ENCODE measurements at places on chromosomes 2 and 18.
A peak's percentile ranks its signal among the peaks of the same experiment; 100 is the strongest.

- peak; percentile 9 for DNase-seq
Measured at GRCh38 chr18:76460482-76460881, 34.6 kb downstream of the ZNF516 start.

DNA sequence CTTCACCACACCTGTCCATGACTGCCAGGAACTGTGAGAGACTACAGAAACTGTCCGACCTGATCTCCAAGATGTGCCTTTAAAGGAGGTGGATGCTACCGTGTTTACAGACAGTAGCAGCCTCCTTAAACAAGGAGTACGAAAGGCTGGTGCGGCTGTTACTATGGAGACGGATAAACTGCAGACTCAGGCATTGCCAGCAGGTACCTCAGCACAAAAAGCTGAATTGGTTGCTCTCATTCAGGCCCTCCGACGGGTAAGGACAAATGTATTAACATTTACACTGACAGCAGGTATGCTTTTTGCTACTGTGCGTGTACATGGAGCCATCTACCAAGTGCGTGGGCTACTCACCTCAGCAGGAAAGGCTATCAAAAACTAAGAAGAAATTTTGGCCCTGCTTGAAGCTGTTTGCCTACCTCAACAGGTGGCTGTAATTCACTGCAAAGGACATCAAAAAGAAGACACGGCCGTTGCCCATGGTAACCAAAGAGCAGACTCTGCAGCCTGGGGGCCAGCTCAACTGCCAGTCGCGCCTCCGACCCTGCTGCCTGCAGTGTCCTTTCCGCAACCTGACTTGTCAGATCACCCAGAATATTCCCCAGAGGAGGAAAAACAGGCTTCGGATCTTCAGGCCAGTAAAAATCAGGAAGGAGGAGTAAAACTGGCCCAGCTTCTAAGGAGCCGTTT lies 30.9 kb downstream of the SKA1 start:
- no peak for DNase-seq

DNA sequence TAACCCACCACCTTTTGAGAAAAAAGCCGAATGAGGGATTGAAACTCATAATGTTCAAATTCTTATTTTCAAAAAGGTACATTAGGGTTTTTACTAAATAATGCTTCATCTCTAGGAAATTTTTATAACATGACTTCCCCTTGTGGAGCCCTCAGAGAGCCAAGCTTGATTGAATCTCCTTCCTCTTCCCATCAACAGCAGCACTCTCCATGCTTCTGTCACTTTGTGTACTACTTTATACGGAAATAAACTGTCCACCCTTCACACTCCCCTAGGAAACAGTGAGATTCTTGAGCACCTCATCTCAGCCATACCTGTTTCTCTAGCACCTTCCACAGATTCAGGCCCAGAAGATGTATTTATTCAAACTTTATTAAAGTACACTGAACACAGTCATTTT lies 51.8 kb downstream of the TFPI start:
- DNase-seq = no peak

- DNase-seq = no peak
Measured at GRCh38 chr2:214079032-214079431, 331.8 kb upstream of the VWC2L start.

GRCh38 chr18:24212939-24213338 lies 74.1 kb downstream of the CABYR start:
- DNase-seq = no peak

- no peak for DNase-seq
Measured at GRCh38 chr2:144143294-144144151, 376.4 kb downstream of the ZEB2 start.

GRCh38 chr2:86566158-86566820 lies 3.0 kb upstream of the CHMP3 start:
- DNase-seq = no peak

GRCh38 chr2:166805753-166806152 lies 82.5 kb upstream of the XIRP2 start:
- DNase-seq = no peak

- DNase-seq = no peak
Measured at GRCh38 chr18:28256166-28256565, 79.2 kb upstream of the CDH2 start.

- no peak for DNase-seq
Measured at GRCh38 chr2:217873371-217873770, 129.4 kb downstream of the TNS1 start.

- no peak for DNase-seq
Measured at GRCh38 chr2:78411303-78411702, 614.2 kb upstream of the REG3G start.

- peak; percentile 82 for DNase-seq
Measured at GRCh38 chr2:230411570-230412370, 4.2 kb upstream of the SP100 start.

DNA sequence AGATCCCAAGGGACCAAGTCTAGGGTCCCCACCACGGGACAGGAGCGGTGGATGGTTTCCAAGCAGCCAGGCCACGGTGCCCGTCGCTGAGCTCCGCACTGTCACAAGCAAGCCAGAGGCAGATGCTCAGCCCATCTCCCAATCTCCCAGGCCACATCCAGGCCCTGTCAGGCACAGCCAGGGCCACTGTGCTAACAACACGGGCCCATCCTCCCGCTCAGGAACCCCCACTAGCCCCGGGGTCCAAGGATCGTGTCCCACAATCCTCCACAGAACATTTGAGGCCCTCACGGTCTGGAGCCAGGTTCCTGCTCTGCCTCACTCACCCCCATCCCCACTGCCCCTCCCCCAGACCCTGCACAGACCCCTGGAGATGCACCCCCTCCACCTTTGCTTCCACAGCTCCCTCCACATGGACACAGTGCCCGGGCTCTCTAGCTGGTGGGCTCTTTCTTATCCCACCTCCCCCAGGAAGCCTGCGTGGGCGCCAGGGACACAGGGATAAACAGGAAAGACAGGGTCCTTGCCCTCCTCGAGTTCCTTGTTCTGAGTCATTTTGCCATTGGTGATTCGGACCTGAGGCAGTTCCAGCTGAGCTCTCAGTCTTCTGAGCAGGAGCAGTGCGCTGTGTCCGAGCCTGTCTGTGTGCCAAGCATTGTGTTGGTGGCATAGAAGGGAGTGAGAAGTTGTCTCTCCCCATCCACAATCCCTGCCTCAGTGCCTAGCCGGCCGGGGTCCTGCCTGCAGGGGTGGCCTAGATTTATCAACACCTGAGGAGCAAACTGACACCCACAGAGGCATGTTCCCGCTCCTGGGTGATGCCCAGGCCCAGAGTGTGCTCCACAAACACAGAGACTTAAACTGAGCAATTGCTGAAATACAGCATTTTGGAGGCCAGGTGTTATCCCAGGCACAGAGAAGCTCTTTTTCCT lies 7.0 kb downstream of the CROCC2 start:
- DNase-seq = no peak

DNA sequence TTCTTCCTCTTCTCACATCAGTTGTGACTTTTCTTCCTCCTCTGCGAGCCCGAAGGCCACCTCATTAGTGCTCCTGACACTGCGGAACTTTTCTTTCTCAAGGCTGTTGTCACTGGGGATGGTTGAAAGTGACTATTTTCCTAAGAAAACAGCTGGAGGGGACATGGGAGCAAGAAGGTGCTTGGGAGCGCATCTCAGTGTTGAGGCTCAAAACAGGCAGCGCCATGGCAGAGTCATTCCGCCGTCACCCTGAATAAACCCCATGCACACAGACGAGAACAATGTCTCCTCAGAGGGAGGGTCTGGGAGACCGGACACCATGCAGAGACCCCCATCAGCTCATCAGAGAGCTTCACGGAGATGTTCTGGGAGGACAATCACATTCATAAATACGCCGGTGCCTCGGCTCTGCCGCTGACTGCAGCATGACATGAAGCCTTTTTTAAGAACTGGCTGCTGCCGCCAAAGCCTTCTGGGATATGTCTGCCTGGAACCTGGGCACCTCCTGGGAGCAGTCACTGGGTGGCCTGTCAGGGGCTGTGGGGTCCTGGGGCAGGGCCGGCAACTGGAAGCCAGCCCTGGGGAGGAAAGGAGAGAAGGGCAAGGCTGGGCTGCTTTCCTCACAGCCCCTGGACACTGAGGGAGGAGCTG lies 19.2 kb downstream of the ATOH8 start:
- DNase-seq = no peak

DNA sequence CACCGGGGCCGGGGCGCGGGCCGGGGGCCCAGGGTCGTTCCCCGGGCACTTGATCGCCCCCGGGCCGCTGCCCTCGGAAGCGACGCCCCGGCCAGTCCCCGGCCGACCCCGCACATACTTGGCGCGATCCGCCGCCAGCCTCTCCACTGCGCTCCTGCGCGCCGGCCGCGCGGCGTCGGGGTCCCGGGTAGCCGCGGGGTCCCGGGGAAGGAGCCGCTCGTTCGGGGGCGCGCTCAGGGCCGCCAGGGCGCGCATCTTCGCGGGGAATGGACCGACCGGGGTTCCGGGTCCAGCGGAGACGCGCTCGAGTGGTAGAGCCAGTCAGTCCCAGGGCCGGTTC lies 204 bp downstream of the FAM110C start:
- peak; percentile 36 for DNase-seq

- DNase-seq = no peak
Measured at GRCh38 chr2:110818767-110819481, 86.6 kb downstream of the ACOXL start.
